Naive B cell (primary cell): ENCODE measurements at places on chromosomes 3 and 15. TPM values are rescaled to one million over a fixed set of nuclear protein-coding genes. Genes with fewer than 3 reads are reported as not detected.

Gene CHRNB4
- polyA plus RNA-seq = not detected

Gene NKIRAS1
- polyA plus RNA-seq = 5.7 TPM

Gene MINAR1
- polyA plus RNA-seq = not detected

DNA sequence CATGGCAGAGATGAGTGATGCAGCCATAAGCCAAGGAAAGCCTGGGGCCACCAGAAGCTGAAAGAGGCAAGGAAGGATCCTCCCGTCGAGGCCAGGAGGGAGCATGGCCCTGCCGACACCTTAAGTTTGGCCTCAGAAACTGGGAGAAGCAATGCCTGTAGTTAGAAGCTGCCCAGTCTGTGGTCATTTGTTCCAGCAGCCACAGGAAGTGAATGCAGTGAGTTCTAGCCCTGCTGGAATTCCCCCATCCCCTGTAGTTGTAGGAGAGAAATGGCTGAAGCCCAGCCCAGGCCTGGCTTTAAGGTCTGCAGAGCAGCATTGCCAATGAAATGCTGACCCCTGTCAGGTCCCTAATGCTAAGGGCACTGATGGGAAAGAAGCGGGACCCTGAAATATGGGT is 12.2 kb upstream of the CHSY1 start:
- no peak for DNase-seq

- no peak for DNase-seq
Observed at GRCh38 chr15:44727485-44728231, 8.7 kb upstream of the TRIM69 start.

Gene TM2D3
- 41.4 TPM for polyA plus RNA-seq

DNA sequence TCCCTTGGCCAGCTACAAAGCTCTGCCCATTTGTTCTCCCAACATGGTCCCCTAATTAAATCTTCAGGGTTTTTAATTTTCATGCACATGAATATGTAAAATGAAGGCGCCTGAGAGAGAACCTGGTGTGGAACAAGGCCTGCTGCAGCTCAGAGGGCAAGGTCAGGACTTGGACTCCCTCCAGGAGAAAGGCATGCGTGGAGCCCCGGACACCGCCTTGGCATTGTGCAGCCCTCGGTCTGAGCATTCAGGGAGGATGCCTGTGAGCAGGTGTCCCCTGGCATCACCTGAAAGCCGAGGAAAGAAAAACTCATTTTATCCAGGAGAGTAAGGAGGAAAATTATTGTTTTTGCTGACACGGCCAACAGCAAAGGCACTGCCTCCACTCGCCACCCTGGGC is 33.8 kb upstream of the EPHB1 start:
- DNase-seq = no peak
